SHP77 (cell line): ENCODE measurements at places on chromosomes 6 and 20.
A peak's percentile ranks its signal among the peaks of the same experiment; 100 is the strongest.

- no peak for DNase-seq
These were observed 22.5 kb upstream of the OPN5 start for GRCh38 chr6:47759364-47759763.

GRCh38 chr20:44720997-44721784, 6.0 kb downstream of the CCN5 start:
- DNase-seq: no peak

GRCh38 chr6:125375821-125376220, 74.1 kb upstream of the HDDC2 start:
- no peak for DNase-seq

- no peak for DNase-seq
These were observed 775.6 kb downstream of the PHF3 start for GRCh38 chr6:64411226-64411625.

- DNase-seq: no peak
These were observed 9.8 kb upstream of the TXNDC5 start for GRCh38 chr6:7920425-7920824.

DNA sequence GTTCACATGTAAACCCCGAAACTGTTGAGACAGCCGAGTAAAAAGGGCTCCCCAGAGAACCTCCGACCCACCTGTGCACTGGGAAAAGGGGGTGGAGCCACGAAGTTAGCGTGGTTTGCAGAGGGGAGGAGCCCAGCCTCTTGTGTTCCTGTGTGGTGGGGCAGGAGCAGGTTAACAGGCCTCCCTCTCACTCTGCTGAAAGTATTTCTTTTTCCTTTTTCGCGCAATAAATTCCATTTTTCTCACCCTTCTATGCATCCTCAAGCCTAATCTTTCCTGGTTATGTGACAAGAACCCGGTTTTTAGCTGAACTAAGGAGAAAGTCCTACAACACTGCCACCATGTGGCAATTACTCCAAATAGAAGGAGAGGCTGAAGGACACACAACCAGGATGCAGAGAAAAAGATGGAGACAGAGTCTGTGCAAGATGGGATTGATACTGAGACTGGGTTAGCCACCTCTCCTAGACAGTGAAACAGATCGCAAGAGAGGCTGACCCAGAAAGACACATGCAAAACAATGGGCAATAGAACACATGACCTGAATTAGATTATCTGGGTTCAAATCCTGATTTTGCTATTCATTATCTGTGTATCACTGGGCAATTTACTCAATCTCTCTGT, 168.7 kb upstream of the PRSS16 start:
- DNase-seq: peak; percentile 77
